Stimulated activated CD4-positive, alpha-beta T cell treated with anti-CD3 and anti-CD28 coated beads, Interleukin-1b, Interleukin-23, amount 100 ng/mL, for 24 hours (primary cell): ENCODE measurements at places on chromosomes 6 and 20.

- DNase-seq, result no peak
Observed at GRCh38 chr6:14974792-14975470, 270.9 kb upstream of the JARID2 start.

GRCh38 chr20:39067526-39068216 lies 105.5 kb downstream of the DHX35 start:
- no peak for DNase-seq

DNA sequence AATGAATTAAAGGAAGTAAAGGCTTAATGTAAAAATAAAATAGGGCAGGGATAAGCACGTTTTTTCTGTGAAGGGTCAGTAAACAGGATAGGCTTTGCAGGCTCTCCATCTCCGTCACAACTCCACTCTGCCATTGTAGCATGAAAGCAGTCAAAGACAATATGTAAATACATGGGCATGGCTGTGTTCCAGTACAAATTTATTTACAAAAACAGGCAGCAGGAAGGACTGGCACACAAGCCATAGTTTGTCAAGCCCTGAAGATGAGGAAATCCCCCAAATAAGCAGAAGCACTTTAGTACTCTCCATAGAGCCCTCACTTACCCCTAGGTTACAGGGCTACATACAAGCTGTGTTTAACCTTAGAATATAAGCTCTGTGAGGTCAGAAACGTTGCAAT lies 8.9 kb upstream of the FBXO9 start:
- no peak for DNase-seq

DNA sequence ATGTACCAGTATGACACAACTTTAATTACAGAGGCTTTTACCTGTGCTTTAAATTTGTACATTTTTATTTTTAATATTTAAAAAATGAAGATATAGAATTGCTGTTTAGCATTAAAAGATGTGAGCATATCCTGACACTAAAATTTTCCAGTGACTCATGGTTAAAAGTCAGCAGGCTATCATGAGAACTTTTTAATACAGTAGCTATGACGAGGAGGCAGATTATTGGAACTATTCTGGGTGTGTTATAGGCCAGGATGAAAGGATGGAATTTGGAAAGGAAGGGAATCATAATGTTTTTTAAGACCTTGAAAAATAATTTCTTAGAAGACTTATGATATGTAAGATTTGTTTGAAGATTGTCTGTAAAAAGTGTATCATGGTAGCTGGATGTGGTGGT lies 91.0 kb downstream of the GFRA4 start:
- DNase-seq, result no peak

DNA sequence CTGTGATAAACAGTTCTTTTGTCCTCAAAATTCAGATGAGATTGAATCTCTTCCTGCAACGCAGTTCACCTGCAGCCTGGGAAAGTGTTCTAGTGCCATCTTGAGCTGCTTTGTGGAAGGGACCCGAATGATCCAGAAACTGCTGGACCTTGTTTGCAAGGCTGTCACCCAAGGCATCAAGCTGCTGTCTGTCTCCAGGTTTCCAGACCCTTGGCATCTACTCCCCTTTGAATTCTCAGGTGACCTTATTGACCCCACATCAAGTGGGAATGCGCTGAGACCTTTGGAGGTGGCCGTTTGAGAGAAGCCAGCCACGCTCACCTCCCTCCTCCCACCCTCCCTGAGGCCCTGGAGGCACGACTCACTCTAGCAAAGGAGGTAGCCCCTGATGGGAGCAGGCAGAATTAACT lies 112.5 kb downstream of the EDN3 start:
- DNase-seq, result no peak

- DNase-seq, result no peak
Observed at GRCh38 chr20:48455651-48456365, 372.0 kb downstream of the PREX1 start.

GRCh38 chr20:703006-703405 lies 27.4 kb upstream of the SCRT2 start:
- no peak for DNase-seq

DNA sequence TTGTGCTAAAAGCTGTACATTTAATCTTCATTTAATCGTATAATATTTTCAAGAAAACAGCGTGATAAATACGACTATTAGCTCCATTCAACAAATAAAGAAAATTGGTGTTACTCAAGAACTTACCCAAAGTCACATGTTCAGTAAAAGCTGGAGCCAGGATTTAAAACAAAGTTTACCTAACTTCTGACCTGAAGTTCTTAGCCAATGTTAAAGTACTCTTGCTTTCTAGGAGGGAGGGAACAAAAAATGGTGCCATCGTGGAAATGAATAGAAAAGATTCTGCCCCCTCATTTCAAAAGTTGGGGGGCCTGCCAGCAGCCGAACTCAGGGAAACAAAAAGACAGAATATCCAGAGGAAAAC lies 395.8 kb downstream of the CD109 start:
- DNase-seq, result no peak

DNA sequence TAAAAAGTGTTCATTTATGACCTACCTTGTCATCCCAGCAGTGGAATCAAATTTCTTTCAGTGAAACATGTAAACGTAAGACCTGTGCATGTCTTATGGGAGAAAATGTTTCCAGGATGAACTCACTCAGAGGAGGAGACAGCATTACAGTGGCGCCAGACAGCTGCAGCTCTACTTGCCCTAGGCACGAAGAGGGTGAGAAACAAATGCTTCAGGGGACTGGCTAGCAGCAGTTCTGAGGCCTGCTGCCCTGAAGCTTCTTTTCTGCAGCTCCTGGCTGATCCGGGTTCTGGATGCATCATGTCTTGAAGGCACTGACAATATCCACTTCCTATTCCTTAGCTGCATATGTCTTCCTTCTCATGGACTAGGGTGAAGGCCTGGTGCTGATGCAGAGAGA lies 120.2 kb downstream of the QRSL1 start:
- no peak for DNase-seq

- DNase-seq, result no peak
Observed at GRCh38 chr6:108671790-108672189, 111.1 kb downstream of the FOXO3 start.

- DNase-seq, result no peak
Observed at GRCh38 chr6:167735084-167735950, 91.4 kb upstream of the AFDN start.

DNA sequence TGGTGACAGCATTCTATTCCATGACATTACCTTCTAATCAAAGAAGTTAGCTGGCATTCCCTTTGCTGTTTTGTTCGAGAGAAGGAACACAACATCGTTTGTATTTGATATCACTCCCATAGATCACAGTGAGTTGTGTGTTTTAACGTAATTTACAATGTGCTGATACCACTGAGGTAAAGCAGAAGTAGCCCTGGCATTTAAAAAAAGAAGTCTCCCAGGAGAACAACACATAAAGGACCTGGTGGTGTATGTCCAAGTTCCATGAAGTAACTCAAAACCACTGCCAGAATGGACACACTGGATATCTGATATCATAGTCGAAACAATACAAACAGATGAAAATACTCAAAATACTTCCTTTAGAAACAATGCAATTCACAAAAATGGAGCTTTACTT lies 351.7 kb downstream of the RNGTT start:
- no peak for DNase-seq

GRCh38 chr6:37092923-37093727 lies 76.8 kb upstream of the PIM1 start:
- DNase-seq, result no peak

- no peak for DNase-seq
Observed at GRCh38 chr6:224350-224749, 67.9 kb upstream of the DUSP22 start.

DNA sequence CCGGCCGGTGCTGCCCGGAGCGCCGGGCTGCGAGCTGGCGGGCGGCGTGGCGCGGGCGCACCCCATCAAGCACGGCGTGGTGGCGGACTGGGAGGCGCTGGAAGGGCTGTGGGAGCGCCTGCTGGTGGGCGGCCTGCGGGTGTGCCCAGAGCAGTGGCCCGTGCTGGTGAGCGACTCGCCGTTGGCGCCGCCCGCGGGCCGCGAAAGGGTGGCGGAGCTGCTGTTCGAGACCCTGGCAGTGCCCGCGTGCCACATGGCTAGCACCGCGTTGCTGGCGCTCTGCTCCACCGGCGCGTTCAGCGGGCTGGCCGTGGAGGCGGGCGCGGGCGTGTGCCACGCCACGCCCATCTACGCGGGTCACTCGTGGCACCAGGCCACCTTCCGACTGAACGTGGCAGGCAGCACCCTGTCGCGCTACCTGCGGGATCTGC lies 517 bp downstream of the ACTL10 start:
- no peak for DNase-seq

DNA sequence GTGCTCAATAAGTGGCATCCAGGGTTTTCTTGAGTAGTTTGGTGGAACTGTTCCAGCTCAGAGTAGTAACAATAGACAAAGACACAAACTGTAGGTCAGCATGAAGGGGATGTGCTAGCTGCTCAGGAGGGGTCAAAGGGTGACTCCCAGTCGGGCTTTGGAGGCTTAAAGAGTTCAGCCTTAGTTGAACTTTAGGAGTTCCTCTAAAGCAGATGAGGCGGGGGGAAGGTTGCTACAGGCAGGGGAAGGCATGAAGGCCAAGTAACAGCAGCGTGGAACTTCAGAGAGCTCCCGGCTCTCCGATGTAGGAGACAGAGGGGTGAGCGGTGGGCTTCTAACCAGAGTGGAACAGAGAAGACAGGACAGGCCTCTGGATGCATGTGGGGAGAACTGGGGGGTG lies 115.5 kb upstream of the CD93 start:
- no peak for DNase-seq

DNA sequence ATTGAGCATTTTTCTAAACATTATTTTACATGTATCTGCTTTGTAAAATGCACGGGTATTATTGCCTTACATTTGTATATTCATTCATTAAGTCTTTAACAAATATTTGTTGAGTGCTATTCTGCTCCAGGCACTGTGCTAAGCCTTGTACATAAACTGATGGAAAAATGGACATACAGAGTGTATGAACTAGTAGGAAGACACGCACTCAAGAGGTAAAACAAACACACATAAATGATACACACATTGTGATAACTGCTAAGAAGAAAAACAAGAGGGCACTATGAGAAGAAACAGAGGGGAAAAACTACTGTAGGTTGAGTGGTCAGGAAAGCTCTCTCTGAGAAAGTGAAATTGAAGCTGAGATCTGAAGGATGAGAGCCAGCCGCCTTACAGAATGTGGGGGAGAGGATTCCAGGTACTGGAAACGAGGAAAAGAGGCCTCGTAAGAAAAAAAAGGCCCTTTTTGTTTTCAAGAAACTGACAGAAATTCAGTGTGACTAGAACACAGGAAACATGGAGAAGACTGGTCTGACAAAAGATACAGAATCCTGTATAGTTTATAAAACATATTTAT lies 117.5 kb downstream of the EYA4 start:
- no peak for DNase-seq

- no peak for DNase-seq
Observed at GRCh38 chr20:19911810-19912382, 105.3 kb upstream of the NAA20 start.

GRCh38 chr6:14121936-14122344 lies 4.4 kb downstream of the CD83 start:
- no peak for DNase-seq

- no peak for DNase-seq
Observed at GRCh38 chr6:34709386-34709785, 12.8 kb upstream of the ILRUN start.

GRCh38 chr6:12878741-12879140 lies 162.2 kb downstream of the PHACTR1 start:
- no peak for DNase-seq
